ENCODE measurements at places on chromosomes 6 and 20. TPM values are rescaled to one million over a fixed set of nuclear protein-coding genes. Genes with fewer than 3 reads are reported as not detected.

Gene REV3L
- 38.4 TPM for polyA plus RNA-seq

Gene NECAB3
- polyA plus RNA-seq = 11.7 TPM

Gene TFAP2A
- polyA plus RNA-seq = 2.3 TPM

Gene MOG
- polyA plus RNA-seq = not detected

All from AG04450 (cell line).